ENCODE measurements at places on chromosomes 13 and 19. TPM values are rescaled to one million over a fixed set of nuclear protein-coding genes. Genes with fewer than 3 reads are reported as not detected.
A peak's percentile ranks its signal among the peaks of the same experiment; 100 is the strongest.

The KMT5C gene
- 19.3 TPM for total RNA-seq

DNA sequence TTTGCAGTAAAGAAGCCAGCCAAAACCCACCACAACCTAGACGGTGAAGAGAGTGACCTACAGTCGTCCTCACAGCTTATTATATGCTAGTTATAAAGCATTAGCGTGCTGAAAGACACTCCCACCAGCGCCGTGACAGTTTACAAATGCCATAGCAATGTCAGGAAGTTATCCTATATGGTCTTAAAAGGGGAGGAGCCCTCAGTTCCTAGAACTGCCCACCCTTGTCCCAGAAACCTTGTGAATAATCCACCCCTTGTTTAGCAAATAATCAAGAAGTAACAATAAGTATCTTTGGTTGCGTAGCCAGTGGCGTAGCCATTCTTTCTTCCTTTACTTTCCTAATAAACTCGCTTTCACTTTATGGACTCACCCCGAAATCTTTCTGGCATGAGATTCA is 227.9 kb upstream of the ARGLU1 start:
- no peaks in the 10 kb centered on the region for H3K4me1 ChIP-seq
- H3K36me3 ChIP-seq, result no peaks in the 10 kb centered on the region
- DNase-seq, result no peak
- no peak overlapping the region for H3K4me3 ChIP-seq
- H3K27ac ChIP-seq, result no peak overlapping the region

The GAPDHS gene
- total RNA-seq, result not detected

GRCh38 chr19:41426952-41427646 is at the start of gene B3GNT8:
TSS of gene B3GNT8 (minus strand) at chr19:41427374. CDS start at chr19:41426778, 596 bp downstream.
- H3K4me3 ChIP-seq, result peak within 1 kb of the TSS; percentile 42
- H3K27ac ChIP-seq, result peak within 1 kb of the TSS; percentile 87
- no peaks in the 10 kb centered on the region for H3K36me3 ChIP-seq
- no peaks in the 10 kb centered on the region for H3K27me3 ChIP-seq

DNA sequence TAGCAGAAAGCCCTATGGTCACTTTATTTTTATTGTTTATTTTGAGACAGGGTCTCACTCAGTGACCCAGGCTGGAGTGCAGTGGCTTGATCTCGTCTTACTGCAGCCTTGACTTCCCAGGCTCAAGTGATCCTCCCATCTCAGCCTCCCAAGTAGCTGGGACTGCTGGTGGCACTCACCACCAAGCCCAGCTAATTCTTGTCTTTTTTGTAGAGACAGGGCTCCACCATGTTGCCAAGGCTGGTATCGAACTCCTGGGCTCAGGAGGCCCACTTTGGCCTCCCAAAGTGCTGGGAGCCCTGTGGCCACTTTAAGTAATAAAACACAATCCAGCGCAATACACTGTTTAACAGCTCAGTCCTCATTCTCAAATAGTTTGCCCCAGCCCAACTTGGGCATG is 69.3 kb downstream of the NUFIP1 start:
- H3K36me3 ChIP-seq, result no peaks in the 10 kb centered on the region
- peaks cover 4% of the 10 kb centered on the region for H3K4me1 ChIP-seq
- H3K4me3 ChIP-seq, result no peak overlapping the region
- DNase-seq, result no peak
- no peaks in the 10 kb centered on the region for H3K27me3 ChIP-seq

The KLHL26 gene
- 8.1 TPM for total RNA-seq

The TMIGD2 gene
- total RNA-seq, result 0.97 TPM

The DACT3 gene
- 38.0 TPM for total RNA-seq

GRCh38 chr19:460877-461720 is at the start of gene SHC2:
TSS of gene SHC2 (minus strand) at chr19:461033. CDS start at chr19:460996, 37 bp downstream.
- H3K27me3 ChIP-seq, result no peaks in the 10 kb centered on the region
- H3K4me1 ChIP-seq, result peaks cover 16% of the 10 kb centered on the region
- H3K27ac ChIP-seq, result peak within 1 kb of the TSS; percentile 67
- peak within 1 kb of the TSS; percentile 85 for H3K4me3 ChIP-seq

DNA sequence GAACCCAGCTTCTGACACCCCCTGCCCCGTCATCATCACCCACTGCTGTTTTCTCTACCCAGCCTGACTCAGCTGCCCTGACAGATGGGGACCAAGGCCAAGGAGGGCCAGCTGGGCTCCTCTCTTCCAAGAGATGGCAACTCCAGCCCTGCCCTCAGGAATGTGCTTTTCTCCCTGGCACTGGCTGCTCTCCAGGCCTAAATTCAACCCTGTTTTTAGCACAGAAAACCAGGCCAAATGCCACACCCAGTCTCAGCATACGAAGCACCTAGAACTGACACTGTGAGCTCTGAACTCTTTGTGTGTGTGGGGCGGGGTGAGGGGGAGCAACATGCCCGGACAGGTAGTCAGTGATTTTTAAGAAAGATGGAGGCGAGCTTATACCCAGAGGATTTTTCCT is 23.4 kb upstream of the IGFL1 start:
- DNase-seq, result no peak
- no peak overlapping the region for H3K27ac ChIP-seq
- H3K27me3 ChIP-seq, result no peaks in the 10 kb centered on the region
- no peaks in the 10 kb centered on the region for H3K4me1 ChIP-seq

DNA sequence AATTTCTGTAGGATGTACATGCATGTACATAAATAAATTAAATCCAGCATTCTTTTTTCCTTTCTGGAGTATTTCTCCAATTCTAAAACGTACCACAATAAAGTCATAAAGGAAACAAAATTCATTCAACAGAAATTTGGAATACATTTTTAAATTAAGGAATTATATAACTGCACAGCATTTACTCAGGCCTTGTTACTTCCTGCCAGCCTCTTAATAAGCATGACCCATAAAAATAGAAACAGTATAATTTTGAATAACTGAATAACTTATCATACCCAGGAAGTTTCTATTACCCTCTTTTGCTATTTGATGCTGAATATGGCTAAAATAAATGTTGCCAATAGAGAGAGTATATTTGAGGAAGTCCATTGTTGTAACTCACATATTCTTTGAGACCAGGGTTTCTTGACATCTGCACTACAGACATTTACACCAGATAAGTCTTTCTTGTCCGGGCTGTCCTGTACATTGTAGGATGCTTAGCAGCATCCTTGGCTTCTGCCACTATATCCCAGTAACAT is 178.2 kb downstream of the KLF12 start:
- DNase-seq, result no peak
- H3K36me3 ChIP-seq, result no peaks in the 10 kb centered on the region
- no peak overlapping the region for H3K27ac ChIP-seq
- no peaks in the 10 kb centered on the region for H3K27me3 ChIP-seq
- no peak overlapping the region for H3K4me3 ChIP-seq
- H3K4me1 ChIP-seq, result no peaks in the 10 kb centered on the region

GRCh38 chr13:61960981-61961380 is 545.3 kb upstream of the PCDH20 start:
- no peak for DNase-seq
- H3K4me1 ChIP-seq, result no peaks in the 10 kb centered on the region
- H3K4me3 ChIP-seq, result no peak overlapping the region
- no peaks in the 10 kb centered on the region for H3K36me3 ChIP-seq
